Pulmonary artery endothelial cell (primary cell): ENCODE measurements at places on chromosomes 3 and 15. TPM values are rescaled to one million over a fixed set of nuclear protein-coding genes. Genes with fewer than 3 reads are reported as not detected.

LCTL gene
- total RNA-seq: not detected in 2 replicates

LHFPL4 gene
- not detected in 2 replicates for total RNA-seq

GNAI2 gene
- total RNA-seq: 597 and 651 TPM in 2 replicates

TTC23 gene
- 22.3 and 24.9 TPM in 2 replicates for total RNA-seq
